ENCODE measurements at places on chromosomes 2 and 18.

- peaks cover 4% of the 10 kb centered on the region for H3K4me1 ChIP-seq
- peaks cover 14% of the 10 kb centered on the region for H3K36me3 ChIP-seq
- no peak for DNase-seq
- no peak overlapping the region for H3K4me3 ChIP-seq
Measured at GRCh38 chr2:33015421-33016142, 68.8 kb downstream of the LTBP1 start.

GRCh38 chr2:45674035-45674816 lies 22.8 kb downstream of the PRKCE start:
- peaks cover 25% of the 10 kb centered on the region for H3K4me1 ChIP-seq
- DNase-seq, result no peak
- no peak overlapping the region for H3K4me3 ChIP-seq
- no peaks in the 10 kb centered on the region for H3K36me3 ChIP-seq

- H3K4me1 ChIP-seq, result no peaks in the 10 kb centered on the region
- no peak overlapping the region for H3K4me3 ChIP-seq
- H3K27ac ChIP-seq, result no peak overlapping the region
- DNase-seq, result no peak
Measured at GRCh38 chr18:58024139-58024538, 19.9 kb upstream of the NEDD4L start.

- no peak for DNase-seq
- H3K36me3 ChIP-seq, result no peaks in the 10 kb centered on the region
- H3K4me1 ChIP-seq, result no peaks in the 10 kb centered on the region
- H3K27me3 ChIP-seq, result no peaks in the 10 kb centered on the region
- no peak overlapping the region for H3K4me3 ChIP-seq
Measured at GRCh38 chr2:124646166-124646815, 621.2 kb downstream of the CNTNAP5 start.

DNA sequence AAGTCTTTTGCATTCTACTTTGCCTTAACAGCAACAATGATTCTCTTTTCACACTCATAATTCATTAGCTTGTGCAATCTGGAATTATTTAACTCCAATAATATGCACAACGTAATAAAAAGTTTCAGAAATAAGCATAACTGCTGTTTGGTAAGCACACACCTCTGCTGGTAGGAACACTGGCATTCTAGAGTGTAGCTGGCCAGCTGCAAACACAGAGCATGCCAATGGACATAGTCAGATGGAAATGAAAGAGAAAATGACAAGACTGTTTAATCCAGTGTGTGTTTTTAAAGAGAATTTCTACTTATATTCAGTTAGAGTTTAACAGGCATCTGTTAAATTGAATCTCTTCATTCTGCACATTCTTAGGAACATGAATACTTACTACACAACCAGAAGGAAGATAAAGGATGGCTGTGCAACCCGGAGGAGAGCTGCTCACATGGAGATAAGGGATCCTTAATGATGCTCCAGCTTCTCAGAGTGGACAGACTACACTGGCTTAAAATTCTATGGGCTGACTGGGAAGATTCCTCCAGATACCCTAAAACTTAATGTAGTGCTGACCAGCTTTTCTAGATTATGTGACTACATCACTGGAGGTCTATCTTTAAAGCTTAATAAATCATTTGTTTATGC lies 94.6 kb upstream of the CHAC2 start:
- no peak overlapping the region for H3K27ac ChIP-seq
- no peak overlapping the region for H3K4me3 ChIP-seq
- no peaks in the 10 kb centered on the region for H3K4me1 ChIP-seq
- peaks cover 4% of the 10 kb centered on the region for H3K36me3 ChIP-seq

DNA sequence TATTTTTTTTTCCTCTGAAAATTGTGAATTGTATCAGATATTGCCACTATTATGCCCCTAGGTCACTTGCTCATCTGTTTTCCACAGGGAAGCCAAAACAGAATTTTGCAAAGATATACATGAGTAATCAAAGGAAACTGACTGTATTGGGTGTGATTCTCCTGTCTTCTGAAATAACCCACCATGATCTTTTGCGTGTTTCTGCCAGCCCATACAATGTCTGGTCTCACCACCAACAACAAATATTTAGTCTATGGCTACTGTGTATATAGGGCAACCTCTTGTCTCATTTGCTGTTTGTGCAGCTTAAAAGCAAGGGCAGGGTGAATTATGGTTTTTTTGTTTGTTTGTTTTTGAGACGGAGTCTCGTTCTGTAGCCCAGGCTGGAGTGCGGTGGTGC lies 26.5 kb downstream of the EPAS1 start:
- no peak overlapping the region for H3K27ac ChIP-seq
- no peak for DNase-seq
- H3K4me1 ChIP-seq, result peaks cover 27% of the 10 kb centered on the region

- H3K36me3 ChIP-seq, result no peaks in the 10 kb centered on the region
- H3K4me1 ChIP-seq, result no peaks in the 10 kb centered on the region
- H3K4me3 ChIP-seq, result no peak overlapping the region
- no peak overlapping the region for H3K27ac ChIP-seq
- no peak for DNase-seq
Measured at GRCh38 chr18:38616306-38616705, 1050.7 kb upstream of the CELF4 start.

DNA sequence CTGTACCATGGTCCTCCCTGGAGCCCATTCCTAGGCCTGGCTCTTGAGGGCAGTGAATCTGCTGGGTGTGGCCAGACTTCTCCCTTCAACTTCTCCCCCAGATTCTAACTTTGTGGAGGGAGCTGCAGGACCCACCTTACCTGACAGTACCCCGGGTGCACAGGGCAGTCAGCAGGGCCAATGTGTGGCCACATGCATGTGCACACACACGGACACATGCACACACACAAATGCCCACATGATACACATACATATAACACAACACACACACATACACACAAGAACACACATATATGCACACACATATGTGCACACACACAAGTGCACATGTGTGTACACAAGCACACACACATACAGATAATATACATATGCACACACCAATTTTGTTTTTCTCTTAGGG lies 300.0 kb upstream of the HS6ST1 start:
- peaks cover 8% of the 10 kb centered on the region for H3K27me3 ChIP-seq
- H3K27ac ChIP-seq, result no peak overlapping the region
- DNase-seq, result no peak
- no peaks in the 10 kb centered on the region for H3K4me1 ChIP-seq
- no peaks in the 10 kb centered on the region for H3K36me3 ChIP-seq

- peaks cover 6% of the 10 kb centered on the region for H3K27me3 ChIP-seq
- peaks cover 36% of the 10 kb centered on the region for H3K4me1 ChIP-seq
Measured at GRCh38 chr2:208254118-208254870, 577 bp downstream of the IDH1 start.

DNA sequence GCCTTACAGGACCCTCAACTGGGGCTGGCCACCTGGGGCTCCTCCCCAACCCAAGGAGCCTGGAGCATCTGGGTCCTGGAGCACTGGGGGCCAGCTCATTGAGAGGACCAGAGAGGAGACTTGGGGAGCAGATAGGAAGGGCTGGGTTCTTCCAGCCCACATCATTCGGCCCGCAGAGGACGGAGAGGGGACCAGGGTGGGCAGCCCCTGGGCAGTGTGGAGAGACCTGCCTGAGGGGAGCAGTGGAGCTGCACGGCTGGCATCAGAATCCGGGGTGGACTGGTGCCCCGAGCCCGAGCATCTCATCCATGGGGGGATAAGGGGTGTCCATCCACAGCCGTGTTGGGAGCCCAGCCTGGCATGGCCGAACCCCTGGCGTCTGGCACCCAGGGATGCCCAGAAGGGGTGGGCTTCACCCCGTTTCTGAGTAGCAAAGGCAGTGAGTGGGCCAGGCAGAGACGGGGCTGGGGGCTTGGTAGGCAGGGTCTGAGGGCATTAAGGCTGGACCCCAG lies 11.3 kb downstream of the GPC1 start:
- DNase-seq, result no peak
- H3K4me3 ChIP-seq, result no peak overlapping the region
- H3K27me3 ChIP-seq, result peaks cover 10% of the 10 kb centered on the region
- H3K27ac ChIP-seq, result no peak overlapping the region

DNA sequence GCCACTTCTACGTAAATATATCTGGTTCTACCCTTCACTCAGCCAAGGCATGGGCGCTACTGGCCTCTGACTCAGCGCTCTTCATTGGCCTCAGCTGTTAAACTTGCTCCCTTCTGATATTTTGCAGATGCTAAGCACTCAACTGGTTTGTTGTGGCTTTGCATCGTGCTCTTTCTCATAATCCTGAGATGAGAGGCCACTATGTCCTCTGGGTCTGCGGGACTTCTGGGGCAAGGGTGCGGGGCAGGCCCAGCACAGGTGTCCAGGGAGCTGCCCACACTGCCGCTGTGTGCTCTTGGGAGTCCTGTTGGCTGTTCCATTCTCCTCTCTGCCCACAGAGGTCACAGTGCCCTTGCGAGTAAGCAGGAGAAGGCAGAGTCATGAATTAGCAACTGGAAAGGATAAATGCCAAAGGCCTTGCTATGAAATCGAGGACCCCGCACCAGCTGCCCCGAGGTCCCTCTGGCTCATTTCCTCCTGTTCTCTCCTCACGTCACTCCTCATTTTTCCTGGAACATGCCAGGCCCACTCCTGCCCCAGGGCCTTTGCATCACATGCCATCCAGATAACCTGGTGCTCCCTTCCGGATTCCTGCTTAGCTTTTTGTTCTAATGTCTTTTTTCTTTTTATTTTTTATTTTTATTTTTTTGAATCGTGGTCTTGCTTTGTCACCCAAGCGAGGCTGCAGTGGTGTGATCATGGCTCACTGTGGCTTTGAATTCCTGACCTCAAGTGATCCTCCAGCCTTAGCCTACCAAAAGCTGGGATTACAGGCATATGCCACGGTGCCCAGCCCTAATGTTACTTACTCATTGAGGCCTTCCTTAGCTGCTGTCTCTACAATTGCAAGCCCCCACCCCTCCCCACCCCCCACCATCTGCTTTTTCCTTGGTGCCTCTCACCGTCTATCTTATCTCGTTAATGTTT lies 34.9 kb upstream of the MAT2A start:
- H3K36me3 ChIP-seq, result no peaks in the 10 kb centered on the region
- H3K4me3 ChIP-seq, result no peak overlapping the region
- peaks cover 4% of the 10 kb centered on the region for H3K4me1 ChIP-seq

Data from endothelial cell (in vitro differentiated cells).